ENCODE measurements at places on chromosomes 13 and 19.

DNA sequence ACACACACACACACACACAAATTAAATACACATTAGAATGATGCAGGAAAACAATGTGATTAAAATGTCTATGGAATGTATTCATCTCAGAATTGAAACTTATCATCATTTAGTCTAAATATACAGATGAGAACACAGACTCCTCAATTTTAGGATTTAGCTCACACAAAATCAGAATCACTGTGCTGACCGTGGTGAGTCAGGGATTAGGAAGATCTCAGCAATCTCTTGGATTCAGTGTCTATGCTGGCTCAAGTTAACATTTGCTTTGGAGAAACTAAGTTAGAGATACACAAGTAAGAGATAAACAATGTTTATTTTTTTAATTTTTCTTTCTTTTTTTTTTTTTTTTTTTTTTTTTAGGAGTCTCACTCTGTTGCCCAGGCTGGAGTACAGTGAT is 323.6 kb downstream of the KLF12 start:
- no peak for DNase-seq

GRCh38 chr13:77811381-77811780 is 107.2 kb downstream of the EDNRB start:
- DNase-seq, result no peak

DNA sequence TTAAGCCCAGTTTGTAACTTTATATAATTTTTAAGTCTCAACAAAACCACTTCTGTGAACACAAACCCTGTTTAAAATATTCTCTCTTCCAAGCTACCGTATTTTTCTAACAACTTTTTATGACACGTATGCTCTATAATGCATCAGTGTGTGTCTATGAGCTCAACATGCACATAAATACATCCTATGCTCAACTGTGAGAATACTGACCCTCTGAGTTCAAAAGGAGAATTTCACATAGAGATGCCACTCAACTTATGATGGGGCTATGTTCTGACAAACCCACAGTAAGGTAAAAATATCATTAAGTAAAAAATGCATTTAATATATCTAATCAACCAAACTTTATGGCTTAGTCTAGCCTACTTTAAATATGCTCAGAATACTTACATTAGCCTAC is 1139.7 kb upstream of the SPRY2 start:
- no peak for DNase-seq

DNA sequence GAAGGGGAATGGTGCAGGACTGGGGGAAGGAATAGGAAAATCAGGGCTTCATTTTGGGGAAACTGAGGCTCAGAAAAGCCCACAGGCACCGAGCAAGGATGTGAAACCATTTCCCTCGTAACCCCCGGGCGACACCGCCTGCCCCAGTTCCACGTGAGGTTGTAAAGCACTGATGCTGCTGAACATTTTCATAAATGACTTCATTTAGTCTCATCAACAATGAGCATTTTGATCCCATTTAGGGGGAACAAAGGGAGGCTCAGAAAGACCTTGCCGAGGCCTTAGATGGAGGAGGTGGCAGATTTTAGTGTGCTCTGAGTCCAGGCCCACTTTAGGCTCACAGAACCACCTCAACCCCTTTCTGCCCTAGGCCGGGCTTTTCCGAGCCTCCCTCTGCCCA is 20.5 kb upstream of the FBXO27 start:
- DNase-seq, result no peak

DNA sequence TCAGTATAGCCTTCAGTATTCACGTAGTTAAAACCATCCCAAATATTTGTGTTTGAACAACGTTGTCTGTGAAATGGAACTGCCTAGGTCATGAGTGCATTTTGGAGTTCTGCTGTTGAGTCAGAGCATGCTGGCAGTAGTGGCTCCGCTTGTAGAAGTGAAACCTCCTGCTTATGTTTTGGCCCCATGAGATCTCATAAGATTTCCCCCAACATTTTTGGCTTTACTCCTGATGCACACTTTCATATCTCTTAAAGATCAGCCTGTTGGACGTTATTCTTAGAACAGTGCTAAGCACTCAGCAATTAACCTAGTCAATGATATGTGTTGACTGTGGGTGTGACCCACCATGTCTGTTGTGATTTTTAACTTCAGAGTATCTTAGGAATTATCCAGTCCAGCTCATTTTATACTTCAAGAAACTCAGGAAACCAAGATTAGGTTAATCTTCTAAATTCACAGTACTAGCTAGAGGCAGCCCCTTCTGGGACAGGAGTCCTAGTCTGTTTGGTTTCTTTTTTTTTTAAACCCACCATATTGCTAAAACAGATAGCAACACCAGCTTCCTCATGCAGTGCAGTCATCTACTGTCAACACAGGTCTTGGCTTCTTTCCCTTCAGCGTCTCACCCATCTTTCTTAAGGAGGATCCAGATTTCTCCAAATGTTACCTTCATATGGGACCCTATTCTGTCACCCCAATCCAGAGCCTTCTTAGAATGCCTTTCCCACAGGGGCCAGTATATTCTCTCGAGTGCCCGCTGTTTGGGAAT is 26.2 kb downstream of the RAP2A start:
- no peak for DNase-seq

DNA sequence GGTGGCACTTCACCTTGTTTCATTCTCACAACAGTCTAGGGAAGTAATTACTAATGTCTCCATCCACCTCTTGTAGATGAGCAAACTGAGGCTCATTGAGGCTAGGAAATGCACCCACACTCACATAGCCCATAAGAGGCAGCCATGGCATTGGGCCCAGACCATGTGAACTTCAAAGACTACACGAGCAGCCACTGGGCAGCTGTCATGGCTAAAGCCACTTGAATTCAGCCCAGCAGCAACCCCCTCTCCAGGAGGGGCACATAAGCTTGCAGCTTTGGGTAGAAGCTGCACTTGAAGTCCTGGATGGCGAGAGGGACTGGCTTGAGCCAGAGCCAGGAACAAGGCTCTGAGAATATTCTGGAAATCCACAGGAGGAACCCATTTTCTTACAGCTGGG is 13.4 kb downstream of the ALOX5AP start:
- no peak for DNase-seq

DNA sequence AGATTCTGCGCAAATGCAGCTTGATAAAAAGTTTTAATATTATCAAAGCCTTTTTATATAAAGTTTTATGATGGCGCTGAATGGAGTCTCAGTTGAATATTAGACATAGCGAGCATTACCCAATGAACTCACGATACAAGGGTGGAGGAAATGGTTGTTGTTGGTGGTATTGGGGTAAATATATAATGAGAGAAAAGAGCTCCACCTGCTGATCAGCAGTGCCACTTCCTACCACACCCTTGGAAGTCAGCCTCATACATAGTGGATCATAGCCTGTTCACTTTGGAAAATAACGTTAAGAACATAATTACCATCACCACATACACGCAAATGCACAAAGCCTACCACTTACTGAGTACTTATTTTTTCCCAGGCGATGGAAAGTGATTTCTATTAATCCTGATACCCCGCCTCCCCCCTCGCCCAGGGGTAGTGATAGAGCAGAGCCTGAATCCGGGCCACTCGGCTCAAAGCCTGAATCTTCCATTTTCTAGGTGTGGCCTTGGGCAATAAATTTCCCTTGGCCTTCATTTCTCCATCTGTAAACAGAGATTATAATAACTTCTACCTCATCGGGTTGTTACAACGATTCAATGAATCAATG is 358.3 kb downstream of the KLF5 start:
- DNase-seq, result peak; percentile 1

GRCh38 chr19:5286465-5287029 is 54.1 kb downstream of the PTPRS start:
- DNase-seq, result no peak

- no peak for DNase-seq
These were observed 115.2 kb upstream of the VSTM2B start for GRCh38 chr19:29410601-29411000.

DNA sequence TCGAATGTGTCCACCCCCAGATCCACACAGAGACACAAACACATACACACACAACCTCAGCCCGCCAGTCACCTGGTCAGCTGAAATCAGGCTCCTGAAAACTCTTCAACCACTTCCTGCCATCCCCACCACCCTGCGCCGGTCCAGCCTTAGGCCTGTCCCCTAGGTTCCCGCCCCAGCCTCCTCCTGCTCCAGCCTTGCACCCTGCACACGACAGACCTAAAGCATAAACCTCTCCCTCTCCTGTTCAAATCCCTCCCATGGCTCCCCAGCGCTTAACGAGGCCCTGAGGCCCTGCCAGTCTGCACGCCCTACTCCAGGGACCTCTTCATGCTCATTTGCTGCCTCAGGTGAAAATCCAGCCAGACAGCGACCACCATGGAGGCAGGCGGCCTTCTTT is 7.1 kb downstream of the PNMA8B start:
- no peak for DNase-seq

DNA sequence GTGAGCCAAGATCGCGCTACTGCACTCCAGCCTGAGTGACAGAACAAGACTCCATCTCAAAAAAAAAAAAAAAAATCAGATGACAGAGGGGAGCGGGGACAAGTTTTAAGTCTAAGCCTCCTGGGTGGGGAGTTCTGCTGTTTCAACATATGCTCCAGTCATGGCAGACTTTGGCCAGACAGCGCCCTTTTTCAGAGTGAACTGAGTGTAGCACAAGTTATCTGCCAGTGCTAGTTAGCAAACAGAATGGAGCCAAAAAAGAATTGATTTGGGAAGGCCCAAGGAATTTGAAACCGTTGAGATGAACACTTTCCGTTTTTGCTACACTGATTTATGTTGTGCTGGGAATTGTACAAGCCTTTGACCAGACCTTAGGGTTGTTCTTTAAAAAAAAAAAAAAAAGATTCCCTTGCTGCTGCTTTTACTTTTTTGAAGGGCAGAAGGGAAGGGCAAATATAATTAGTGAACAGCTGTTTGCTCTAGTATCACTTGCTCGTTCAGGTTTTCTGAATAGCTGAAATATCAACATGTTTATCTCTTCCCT is 5.7 kb downstream of the ACTN4 start:
- peak; percentile 31 for DNase-seq

GRCh38 chr19:10644260-10645007 is 9.7 kb upstream of the ILF3 start:
- DNase-seq, result peak; percentile 17

- peak; percentile 11 for DNase-seq
These were observed 4.4 kb upstream of the SBK3 start for GRCh38 chr19:55549500-55550320.

DNA sequence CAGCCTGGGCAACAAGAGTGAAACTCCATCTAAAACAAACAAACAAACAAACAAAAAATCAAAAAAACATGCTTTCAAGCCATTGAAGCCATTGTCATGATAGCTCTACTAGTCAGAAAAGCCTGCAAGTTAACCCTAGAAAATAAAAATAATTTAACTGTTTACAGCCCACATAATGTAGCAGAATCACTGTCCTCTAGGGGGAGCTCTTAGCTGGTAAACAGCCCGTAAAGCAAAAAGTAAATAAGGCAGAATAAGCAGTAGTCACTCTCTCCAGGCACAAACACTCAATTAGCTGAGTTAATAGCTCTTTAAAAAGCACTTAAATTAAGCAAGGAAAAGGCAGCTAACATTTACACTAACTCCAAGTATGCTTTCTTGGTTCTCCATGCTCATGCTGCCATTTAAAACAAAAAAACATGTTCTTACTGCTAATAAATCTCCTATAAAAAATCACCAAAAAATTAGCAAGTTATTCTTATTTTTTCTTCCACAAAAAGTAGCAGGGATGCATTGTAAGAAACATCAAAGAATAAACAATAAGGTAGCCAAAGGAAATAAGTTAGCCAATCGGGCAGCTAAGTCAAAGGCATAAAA is 11.3 kb downstream of the LILRB4 start:
- DNase-seq, result peak; percentile 44

DNA sequence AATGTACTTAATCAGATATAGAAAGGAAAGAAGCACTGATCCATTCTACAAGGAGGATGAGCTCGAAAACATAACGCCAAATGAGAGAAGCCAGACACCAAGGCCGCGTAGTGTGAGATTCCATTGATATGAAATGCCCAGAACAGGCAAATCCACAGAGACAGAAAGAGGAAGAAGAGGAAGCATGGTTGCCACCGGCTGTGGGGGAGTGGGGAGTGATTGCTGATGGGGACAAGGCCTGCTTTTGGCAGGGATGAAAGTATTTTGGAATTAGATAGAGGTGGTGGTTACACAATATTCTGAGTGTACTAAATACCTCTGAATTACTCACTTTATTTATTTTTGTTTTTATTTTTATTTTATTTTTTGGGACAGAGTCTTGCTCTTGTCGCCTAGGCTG is 50.2 kb upstream of the KLF2 start:
- no peak for DNase-seq

GRCh38 chr13:110263888-110264287 is 43.1 kb downstream of the COL4A1 start:
- no peak for DNase-seq

DNA sequence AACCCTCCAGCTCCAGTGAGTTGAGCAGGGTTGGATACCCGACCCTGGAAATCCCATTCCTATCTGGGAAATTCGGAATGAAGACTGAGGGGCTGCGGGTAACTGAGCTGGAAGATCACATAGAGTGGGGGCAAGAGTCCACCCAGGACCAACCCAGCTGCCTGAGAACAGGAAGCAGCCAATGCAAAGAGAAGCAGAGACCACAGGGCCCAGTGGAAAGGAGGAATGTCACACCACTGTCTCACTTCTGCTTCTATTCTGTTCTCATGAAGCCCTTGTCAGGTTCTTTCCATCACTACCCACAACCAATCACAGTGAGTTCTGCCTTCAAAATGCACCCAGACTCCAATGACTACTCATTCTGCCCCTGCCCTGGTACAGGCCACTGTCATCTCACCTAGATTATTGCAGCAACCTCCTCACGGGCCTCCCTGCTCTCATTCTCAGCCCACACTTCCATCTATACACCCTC is 15.3 kb downstream of the DYRK1B start:
- DNase-seq, result no peak

DNA sequence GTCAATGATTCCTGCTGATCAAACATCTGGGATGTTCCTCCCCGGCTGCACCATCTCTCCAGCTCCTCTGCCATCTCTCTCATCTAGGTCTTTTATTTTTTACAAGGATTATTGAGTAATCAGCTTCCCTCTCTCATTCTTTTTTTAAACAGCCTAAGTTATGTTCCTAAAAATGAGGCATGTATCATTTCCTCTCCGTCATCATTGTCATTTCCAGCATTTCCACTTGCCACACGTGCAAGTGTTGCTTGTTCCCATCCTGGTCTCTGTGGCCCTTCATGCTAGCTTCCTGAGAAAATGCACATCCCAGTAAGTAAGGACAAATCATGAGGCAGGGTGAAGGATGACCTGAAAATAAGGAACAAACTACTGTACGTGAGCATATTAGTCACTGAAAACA is 102.7 kb upstream of the POSTN start:
- DNase-seq, result no peak

GRCh38 chr19:35151273-35152065 is 3.1 kb upstream of the FXYD5 start:
- no peak for DNase-seq

GRCh38 chr13:75618308-75618707 is 17.8 kb upstream of the LMO7 start:
- DNase-seq, result no peak

DNA sequence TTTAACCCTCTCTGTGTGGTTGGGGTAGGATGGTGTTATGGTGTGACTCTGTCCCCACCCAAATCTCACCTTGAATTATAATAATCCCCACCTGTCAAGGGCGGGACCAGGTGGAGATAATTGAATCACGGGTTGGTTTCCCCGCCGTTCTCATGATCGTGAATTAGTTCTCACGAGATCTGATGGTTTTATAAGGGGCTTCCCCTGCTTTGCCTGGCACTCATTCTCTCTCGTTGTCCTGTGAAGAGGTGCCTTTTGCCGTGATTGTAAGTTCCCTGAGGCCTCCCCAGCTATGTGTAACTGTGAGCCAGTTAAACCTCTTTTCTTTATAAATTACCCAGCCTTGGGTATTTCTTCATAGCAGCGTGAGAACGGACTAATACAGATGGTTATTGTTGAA is 68.8 kb downstream of the ARHGEF7 start:
- no peak for DNase-seq

Measured in SHP77 treated with DMSO at 0.1 percent for 48 hours (cell line).